Renal cortical epithelial cell (primary cell): ENCODE measurements at places on chromosomes 7 and 10.

DNA sequence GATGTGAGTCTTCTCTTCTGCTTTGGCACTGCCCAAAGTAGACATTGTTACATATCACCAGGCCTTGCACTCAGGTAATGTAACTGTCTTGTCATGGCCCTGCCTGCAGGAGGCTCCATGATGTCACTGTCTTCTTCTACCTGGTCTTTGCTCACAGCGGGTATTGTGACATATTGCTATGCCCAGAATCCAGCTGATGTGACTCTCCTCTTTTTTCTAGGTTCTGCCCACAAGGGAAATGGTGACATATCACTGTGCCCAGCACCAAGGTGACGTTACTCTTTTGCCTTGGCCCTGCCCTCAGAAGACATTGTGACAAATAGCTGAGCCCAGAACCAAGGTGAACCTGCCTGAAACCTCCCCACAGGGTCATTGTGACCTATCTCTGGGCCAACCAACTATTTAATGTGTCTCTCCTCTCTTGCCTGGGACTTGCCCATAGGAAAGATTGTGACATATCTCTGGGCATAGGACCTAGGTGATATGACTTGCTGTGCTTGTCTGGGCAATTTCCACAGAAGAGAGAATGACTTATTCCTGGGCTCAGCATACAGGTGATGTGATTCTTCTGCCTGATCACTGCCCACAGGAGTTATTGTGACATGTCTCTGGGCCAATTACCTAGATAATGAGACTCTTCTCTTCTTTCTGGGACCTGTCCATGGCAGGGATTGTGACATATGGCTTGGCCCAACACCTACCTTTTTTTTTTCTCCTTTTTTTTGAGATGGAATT lies 26.5 kb upstream of the ZNF107 start:
- no peak for DNase-seq

DNA sequence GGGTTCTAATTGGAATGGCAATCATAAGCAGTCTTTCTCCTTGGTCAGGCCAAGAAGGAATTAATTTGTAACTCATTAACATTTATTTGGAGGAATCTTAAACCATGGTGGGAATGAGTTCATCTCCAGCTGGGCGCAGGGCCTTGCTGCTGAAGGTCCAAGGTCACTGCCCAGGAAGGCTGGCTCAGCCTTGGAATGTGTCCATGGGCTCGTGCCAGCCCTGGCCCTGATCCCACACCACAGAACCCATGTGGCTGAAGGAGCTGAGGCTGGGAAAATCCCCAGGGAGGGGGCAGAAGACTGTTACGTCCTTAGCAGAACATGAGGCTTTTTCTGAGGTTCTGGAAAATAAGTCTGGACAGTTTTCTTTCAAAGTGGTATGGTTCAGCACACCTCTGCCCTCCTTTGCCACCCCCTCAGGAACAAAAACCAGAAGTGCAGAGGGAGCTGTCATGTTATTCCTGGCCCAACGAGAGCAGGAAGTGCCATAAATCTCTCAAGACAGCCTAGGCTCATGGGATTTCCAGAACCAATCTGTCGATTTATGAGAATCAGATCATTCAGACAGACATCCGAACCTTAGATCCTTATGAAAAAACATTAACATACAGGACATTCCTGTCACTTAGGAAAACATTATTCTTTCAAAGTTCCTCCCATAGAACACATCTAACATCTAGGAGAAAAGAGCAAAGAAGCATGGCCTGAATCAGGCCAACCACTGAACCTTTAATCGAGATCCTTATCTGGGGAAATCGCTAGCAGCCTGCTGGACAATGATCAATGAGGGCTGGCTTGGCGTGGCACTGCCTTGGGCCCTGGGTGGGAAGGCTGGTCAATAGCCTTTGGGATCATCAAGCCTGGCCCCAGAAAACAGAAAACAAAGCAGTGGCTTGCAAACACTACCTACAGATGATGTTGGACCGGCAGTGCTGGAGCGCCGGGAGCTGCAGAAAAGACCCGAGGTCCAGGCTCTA lies 134.3 kb downstream of the TAX1BP1 start:
- DNase-seq, result peak; percentile 99

DNA sequence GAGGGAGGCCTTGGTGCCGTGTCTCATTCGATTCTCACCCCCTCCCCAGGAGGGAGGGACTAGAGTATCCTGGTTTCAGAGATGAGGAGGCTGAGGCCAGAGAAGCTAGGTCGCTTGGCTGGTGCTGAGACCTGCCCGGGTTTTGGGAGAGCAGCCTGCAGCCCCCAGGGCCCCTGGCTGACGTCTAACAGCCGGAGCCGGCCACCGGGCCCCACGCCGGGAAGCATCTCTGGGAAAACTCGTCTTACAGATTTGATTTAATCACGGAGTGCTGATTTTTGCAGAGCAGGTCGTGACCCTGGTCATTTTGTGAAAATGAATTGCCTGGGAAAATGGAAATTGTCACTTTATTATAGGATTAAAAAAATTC lies 97.5 kb downstream of the MICALL2 start:
- DNase-seq, result no peak

GRCh38 chr7:77475181-77475580 lies 59.0 kb upstream of the GSAP start:
- no peak for DNase-seq
